ENCODE measurements at places on chromosomes 4 and X. TPM values are rescaled to one million over a fixed set of nuclear protein-coding genes. Genes with fewer than 3 reads are reported as not detected.

Gene SOWAHD
- not detected for total RNA-seq

Gene CD40LG
- total RNA-seq: 24.0 TPM

Gene DYNLT3
- 18.8 TPM for total RNA-seq

Gene HPRT1
- total RNA-seq: 30.8 TPM

Gene NLGN4X
- total RNA-seq: not detected

Gene TRO
- total RNA-seq: 0.47 TPM

Gene PPP3CA
- 31.1 TPM for total RNA-seq

Gene RHOXF2B
- total RNA-seq: not detected

Gene ADAMTS3
- not detected for total RNA-seq

GRCh38 chr4:141890279-141890678 is 253.9 kb downstream of the IL15 start:
- no peak for DNase-seq

DNA sequence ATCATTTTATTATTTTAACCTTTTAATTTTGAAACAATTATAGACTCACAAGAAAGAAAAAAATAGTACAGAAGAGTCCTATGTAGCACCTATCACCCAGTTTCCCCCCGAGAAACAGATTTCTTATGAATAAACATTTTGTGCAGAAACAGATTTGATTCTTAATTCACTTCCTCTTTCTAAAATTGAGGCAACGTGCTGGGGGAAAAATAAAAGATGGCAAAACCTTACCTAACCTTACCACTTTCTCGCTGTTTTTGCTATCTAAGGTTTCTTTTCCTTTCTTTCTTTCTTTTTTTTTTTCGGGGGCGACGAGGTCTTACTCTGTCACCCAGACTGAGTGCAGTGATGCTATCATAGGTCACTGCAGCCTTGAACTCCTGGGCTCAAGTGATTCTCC is 4.3 kb upstream of the CLNK start:
- DNase-seq: no peak

- DNase-seq: no peak
These were observed at the start of gene MAGEB4 for GRCh38 chrX:30241724-30242415. Gene MAGEB4 (plus strand): TSS chrX:30242000. CDS start chrX:30242136, 136 bp downstream.

- no peak for DNase-seq
These were observed 36.0 kb downstream of the RTL9 start for GRCh38 chrX:110394651-110395050.

- no peak for DNase-seq
These were observed 956.5 kb downstream of the FAT4 start for GRCh38 chr4:126271292-126271691.

GRCh38 chrX:9141496-9141895 is 107.6 kb upstream of the FAM9B start:
- DNase-seq: no peak

DNA sequence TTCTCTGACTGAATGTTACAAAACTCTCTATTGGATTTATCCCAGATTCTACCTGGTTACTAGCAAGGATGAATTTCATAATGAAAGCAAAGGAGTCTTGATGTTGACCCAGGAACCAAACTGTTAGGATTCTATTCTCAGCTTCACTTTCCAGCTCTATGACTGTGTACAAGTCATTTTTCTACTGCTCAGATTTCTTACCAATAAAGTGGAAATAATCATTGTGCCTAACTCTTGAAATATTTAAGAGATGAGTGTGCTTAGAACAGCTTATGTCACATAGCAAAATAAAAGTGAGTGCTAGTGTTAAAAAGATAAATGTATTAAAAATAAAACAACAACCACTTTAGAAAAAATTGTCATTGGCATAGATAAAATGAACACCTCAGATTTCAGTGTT is 45.6 kb downstream of the EPHA5 start:
- DNase-seq: no peak

- DNase-seq: no peak
These were observed 35.9 kb downstream of the WDR1 start for GRCh38 chr4:10080589-10081217.

- DNase-seq: no peak
These were observed 2236.0 kb upstream of the AGA start for GRCh38 chr4:179678093-179678814.

DNA sequence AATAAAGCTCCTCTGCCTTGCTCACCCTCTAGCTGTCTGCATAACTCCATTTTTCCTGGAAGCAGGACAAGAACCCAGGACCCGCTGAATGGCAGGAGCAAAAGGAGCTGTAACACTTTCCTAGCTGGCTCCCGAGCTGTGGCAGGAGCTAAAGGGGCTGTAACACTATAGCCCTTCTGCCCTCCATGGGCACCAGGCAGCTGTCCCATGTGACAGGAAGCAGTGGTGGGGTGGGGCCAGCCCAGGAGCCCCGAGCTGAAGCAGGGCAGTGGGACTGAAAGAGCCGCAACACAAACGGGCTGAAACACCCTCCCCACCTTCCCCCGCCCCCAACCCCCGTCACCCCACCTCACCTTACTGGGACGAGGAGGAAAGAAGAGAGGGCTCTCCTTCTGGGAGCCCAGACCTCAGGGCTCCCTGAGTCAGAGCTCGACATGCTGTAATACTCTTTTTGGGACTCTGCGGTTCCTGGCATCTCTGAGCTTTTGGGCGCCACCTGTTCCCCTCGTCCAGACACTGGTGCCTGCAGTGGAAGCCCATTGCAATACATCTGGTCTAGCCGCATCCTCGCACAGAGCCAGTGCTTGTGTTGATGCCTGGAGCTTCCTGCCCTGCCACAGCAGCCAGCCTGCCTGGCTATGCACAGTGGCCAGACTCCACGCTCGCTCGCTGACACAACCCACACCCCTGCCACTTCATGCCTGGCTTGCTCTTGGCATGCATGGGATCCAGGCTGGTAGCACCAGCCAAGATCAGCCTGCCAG is 39.4 kb downstream of the PPM1K start:
- DNase-seq: no peak

DNA sequence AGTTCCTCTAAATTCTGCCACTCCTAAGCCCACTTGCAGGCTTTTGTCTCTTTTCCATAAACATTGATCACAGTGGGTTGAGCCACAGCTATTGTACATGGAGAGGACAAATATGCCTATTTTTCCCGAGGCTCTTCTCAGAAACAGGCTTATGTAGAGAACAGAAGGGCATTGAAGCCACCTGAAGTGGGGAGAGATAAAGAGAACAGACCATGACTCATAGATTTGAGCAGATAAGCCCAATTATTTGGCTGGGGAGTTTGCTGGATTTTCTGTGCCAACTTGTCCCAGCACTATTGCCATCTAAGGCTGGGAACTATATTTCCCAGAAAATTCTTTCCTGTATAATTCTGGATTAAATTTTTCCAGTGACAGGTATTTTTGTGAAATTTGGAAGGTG is 446.1 kb upstream of the RPS6KA3 start:
- DNase-seq: no peak

- no peak for DNase-seq
These were observed 15.6 kb downstream of the PDZD4 start for GRCh38 chrX:153814591-153815315.

DNA sequence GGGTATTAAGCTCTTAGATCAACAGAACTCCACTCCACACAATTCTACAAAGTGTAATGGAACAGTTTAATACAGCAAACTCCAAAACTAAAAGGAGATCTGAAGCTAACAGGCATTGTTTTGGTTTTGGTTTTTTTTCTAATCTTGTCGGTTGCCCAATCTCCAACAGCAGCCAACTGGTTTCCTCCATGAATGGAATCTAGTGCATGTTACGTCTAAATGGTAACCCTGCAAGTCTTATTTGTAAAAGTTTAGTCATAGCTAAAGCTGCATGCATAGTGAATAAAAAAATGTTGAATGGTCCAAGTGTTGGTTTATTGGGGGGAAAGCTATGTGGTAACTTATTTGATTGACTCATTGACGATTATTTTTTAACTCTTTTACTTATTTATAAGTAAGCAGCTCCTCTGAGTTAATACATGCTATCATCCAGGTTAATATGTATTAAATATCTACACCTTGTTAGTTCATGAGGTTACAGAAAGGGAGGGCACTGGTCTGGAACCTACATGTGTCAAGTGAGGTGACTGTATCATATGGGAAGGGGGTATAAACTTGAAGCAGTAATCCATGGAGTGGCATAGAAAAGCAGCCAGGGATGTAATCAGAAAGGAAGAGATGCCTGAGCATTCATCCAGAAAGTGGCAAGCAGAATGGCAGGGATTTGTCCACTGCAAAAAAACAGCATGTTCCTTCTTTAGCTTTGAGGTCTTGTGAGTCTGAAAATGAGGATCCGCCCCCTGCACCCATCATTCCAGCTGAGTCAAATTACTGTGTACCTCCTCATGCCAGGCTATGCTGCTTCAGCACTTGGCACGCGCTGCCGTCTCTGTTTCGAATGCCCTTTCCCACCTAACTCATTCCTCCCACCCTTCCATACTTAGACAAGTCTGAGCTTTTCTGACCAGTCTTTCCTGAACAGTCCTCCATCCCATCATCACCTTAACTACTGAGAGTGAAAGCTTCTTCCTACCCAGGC is 81.7 kb downstream of the PDGFC start:
- no peak for DNase-seq

- no peak for DNase-seq
These were observed 311.1 kb downstream of the INPP4B start for GRCh38 chr4:142535009-142535408.

DNA sequence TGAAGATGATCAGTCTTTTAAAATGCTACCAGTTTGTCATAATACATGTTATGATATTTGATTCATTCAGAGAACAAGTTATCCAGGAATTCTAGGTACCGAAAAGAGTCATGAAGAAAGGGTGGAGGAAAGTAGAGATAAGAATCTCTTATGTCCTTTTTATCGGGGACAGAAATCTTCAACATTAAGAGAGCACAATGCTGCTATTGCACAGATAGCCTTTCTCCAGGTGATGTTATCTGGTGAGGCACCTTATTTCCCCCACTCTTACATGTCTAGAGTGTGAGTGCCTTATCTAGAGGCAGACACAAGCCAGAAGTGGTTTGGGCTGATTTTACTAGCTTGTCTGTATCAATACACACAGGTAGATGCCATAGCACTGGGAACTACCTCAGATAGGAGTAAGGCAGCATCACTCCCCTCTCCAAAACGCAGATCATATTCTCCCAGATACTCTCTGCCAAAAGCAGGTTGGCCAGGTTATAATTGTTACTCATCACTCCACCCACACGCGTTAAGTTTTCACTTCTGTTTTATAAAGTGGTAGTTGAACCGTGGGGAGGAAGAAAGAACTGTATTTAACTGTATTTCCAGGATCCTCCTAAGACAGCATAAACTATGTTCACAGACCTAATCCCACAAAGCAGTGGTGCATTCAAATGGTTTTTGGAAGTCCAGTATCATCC is 38.4 kb downstream of the AREG start:
- no peak for DNase-seq

GRCh38 chr4:127006446-127006877 is 626.3 kb upstream of the INTU start:
- DNase-seq: no peak

GRCh38 chrX:48960291-48960690 is 2.9 kb upstream of the OTUD5 start:
- DNase-seq: no peak

All from CD4-positive, CD25-positive, alpha-beta regulatory T cell (primary cell).